Activated CD4-positive, alpha-beta T cell treated with anti-CD3 and anti-CD28 coated beads, Interleukin-2, Interleukin-4, amounts not matched to agents 100 ng/mL and 50 ng/mL, durations not matched to agents 16 hours and 8 hours (primary cell): ENCODE measurements at places on chromosomes 1 and 21.
A peak's percentile ranks its signal among the peaks of the same experiment; 100 is the strongest.

GRCh38 chr1:27589841-27590426, 14.0 kb downstream of the AHDC1 start:
- no peak for DNase-seq

GRCh38 chr1:28329395-28330153, 734 bp downstream of the MED18 start:
- DNase-seq, result peak; percentile 30

DNA sequence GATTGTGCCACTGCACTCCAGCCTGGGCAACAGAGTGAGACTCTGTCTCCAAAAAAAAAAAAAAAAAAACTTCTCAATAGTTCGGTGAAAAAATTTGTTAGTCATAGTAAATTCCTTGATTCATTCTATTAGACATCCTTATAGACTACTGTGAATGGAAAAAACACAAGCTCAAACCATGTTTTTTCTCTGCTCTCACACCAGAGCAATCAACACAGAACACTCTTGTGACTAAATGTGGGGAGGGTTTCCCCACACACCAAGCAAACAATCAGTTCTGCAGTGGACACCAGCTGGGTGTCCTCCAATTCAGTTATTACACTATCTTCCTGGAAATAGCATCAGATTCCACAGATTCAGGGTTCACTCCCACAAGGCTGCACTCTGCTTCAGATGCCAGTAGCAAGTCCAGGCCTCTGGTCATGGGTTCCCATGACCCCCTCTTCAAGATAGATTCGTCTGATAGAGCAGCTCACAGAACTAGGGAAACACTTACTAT, 69.1 kb upstream of the TEKT2 start:
- no peak for DNase-seq

DNA sequence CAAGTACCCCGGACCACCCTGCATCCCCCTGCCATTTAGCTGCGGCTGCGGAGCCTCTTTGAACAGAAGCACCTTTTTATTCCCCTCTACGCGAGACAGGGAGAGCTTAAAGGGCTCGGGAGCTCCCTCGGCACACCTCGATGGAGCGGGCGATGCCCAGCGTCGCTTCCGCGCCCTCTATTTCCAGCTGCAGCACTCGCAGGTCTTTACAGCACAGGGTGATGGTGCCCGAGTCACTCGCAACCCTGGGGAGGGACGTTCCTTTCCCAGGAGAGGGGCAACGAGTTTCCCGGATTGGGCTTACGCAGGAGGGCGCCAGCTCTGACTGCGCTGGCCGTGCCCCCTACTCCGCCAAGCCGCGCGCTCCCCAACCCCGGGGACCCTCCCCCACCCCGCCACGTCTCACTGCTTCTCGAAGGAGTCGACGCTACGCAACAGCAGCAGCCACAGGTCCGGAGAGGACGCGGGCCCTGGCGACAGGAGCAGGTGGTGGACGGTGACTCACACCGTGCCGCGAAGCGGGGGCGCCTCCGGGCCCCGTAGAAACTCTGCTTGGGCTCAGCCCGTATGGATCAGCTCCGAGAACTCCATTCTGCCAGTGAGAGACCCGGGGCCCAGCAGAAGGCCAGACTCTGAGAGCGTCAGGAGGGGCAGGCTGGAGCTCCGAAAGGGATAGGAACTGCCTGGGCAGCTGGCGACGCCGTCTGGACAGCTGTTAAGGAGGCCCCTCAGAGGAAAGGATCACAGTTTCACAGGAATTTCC, 5.8 kb upstream of the FAM167B start:
- DNase-seq, result no peak

DNA sequence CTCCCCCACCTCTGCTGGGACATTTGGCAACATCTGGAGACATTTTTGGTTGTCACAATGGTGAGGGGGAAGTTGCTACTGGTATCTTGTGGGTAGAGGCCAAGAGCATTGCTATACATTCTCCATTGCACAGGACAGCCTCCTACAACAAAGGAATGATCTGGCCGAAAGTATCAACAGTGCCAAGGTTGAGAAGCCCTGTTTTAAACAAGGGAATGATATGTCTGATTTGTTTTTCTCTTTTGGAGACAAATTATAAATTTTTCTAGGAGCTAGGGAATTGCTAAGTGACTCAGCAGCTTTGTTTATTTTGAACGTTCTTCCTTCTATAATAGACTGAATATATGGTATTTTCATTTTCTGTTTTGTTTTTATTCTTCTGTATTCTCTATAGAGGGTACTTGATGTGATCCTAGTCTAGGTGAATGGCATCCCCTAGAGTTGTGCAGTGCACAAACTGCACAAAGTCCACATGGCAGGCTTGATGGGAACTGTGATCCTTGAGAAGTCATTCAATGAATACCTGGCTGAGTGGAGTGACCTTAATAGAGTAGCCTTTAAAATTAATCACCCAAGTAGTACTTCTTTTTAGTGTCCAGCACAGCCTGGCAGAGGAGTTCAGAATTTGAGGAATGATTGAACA, 288.6 kb upstream of the USP24 start:
- no peak for DNase-seq

- DNase-seq, result no peak
These were observed 110.7 kb upstream of the TMEM51 start for GRCh38 chr1:15042866-15043265.

- DNase-seq, result peak; percentile 16
These were observed 842 bp upstream of the ZC3H12A start for GRCh38 chr1:37473431-37474045.

DNA sequence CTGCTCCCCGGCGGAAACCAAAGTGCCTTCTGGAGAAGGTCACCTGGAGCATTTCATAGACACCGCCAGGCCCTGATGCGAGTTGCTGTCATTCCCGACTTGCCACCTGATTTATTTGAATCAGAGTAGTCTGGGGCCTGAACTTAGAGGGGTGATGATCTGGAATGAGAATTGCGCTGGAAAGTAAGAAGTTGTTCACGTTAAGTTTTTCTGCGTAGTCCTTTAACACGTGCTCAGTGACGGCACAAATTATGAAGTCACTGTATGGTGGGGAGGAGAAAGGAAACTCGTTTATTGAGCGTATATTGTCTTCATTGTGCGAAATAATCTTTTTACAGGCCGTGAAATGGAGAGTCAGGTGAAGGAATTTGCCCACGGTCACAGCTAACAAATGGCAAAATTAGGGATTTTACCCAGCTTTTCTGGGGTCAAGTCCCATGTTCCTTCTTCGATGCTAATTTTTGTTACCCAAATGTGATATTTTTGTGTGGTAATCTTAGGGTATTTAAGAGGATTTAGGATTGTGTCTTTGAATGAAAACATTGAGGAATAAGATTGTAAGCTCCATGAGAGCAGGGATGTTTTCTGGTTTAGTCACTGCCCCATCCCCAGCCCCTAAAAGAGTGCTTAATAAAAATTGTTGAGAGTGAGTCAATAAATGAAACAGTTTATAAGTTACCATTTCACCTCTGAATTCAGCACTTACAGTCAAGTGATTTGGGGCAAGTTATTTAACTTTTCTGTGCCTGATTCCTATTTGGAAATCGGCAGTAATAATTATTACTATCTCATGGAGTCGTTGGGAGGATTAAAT, 46.4 kb upstream of the NBL1 start:
- DNase-seq, result peak; percentile 57

DNA sequence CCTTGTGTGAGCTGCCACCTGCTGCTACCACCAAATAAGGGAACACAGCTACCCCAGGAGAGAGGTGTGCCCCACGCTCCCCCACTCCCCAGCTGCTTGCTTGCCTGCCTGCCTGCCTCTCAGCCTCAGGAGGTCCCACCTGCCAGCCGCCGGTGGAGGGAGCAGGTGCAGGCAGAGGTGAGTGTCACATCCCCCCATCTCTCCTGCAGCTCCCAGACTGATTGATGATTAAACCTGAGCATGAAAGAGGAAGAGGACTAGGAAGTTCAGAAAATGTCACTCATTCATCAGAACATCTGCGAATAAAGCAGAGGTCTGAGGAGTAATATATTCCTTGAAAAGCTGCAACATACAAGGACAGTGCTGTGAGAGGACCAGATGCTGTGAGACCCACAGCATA, 58.6 kb upstream of the HIVEP3 start:
- DNase-seq, result no peak

GRCh38 chr21:43809346-43809799, 20.0 kb downstream of the RRP1 start:
- no peak for DNase-seq

GRCh38 chr1:204602111-204602579, 83.4 kb downstream of the LRRN2 start:
- DNase-seq, result no peak

GRCh38 chr1:42504535-42505128, 41.5 kb downstream of the CCDC30 start:
- DNase-seq, result no peak

DNA sequence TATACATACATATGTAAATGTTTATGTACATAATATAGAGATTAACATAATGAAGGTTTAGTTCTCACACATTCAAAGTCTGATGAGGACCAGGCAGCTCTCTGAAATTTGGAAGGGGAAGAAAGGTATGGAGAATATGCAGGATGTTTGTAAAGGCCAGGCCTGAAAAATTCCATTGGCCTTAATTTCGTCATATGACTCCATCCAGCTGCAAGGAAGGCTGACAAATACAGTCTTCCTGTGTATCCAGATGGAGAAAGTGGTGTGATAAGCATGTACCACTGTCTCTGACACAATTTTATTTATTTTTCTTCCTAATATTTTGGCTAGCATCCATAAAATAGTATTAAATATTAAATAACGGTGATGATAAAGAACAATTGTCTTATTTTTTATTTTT, 6.3 kb upstream of the SGIP1 start:
- no peak for DNase-seq

DNA sequence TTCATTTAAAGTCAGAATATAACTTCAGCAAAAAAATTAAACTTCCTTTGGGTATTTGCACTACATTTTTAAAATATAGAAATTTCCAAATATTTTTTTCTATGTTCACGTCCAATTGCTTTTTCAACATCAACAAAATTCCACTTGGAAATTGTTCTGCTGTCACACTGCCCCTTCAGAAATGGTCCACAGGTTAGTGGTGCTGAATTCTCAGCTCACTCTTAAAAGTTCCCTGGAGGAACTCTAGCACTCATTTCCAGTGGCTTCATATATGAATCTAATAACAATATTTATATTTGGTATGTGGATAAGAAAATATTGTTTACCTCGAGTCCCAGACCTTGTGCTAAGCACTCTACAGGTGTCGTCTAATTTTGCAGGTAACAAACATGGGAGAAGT, 27.4 kb upstream of the VAV3 start:
- no peak for DNase-seq
